ENCODE measurements at places on chromosomes 3 and 15.

DNA sequence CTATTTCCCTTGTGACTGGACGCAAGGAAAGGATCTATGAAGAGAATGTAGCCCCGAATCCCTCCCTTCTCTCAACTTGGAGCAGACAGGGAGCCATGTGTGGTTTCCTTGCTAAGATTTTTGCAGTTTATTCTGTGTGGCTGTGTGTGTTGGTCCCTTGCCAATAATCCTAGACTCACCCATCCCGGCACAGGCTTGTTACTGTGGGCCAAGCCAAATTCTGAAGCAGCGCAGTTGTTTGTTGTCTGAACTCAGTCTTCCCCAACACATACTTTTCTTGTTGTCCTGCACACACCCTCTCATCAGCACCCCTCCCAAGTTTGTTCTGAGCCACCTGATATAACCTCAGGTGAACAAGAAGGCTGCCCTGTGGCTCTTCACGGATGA, 193.3 kb upstream of the CTDSPL start:
- DNase-seq: peak; percentile 43

- peak; percentile 37 for DNase-seq
These were observed 4.7 kb upstream of the FAM240A start for GRCh38 chr3:46607603-46608028.

DNA sequence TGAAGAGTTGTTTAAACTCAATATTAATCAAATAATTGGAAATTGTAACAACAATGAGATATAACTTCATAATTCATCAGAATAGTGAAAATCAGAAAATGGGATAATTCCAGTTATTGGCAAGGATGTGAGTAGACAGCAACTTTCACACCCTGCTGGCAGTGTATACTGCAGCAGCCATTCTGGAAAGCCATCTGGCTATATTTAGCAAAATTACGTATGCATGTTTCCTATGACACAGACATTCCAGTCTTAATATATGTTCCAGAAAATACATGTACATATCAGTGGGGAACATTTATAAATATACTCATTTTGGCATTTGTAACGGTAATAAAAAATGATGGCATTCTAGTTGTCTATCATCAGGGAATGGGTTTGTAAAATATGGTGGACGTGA, 564.1 kb downstream of the GBE1 start:
- no peak for DNase-seq

DNA sequence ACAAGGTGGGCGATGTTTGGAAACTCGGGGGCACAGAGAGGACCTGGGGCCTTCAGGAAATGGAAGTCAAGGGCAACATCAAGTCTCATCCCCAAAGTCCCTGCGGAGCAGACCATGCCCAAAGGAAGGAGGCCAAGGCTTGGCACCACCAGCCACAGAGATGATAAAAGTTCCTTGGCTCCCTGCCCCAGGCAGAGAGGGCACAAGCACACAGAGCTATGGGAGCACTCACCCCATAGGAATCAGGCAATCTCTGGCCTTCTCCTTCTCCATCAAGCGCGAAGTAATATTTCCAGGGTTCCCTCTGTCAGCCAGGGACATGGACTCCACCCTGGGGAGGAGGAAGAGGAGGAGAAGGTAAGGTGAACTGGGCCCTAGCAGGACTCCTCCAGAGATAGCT, 7.9 kb downstream of the ACAA1 start:
- DNase-seq: no peak

DNA sequence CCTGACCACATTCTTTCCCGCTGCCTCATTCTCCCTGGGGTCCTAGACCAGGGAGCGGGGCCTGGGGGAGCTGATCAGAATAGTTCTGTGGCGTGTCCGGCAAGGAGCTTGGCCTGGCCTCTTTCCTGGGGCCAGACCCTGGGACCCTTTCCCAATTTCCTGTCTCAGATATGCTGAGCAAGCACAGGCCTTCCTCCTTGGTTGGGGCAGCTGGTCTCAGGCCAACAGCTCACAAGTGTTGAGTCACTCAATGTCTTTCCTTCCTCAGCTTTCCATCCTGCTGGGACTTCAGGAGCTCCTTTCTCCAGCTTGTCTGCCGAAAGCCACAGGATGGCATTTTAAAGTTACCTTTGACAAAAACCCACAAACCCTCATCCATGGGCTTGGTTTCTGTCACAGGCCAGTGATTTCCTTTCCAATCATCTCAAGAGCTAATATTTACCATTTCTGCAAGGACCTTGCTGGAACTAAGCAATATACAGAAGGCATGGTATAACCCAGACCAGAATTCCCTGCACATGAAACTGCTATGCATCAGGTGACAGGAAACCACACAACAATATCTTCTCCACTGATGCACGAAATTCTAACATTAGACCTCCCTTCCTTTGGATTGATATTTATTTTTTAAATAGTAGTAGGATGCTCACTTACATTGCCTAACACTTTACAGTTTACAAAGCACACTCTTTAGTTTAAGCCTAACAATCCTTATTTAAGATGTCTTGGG, 19.5 kb upstream of the TIMP4 start:
- peak; percentile 64 for DNase-seq

GRCh38 chr3:31748933-31749295, 216.2 kb downstream of the STT3B start:
- no peak for DNase-seq

DNA sequence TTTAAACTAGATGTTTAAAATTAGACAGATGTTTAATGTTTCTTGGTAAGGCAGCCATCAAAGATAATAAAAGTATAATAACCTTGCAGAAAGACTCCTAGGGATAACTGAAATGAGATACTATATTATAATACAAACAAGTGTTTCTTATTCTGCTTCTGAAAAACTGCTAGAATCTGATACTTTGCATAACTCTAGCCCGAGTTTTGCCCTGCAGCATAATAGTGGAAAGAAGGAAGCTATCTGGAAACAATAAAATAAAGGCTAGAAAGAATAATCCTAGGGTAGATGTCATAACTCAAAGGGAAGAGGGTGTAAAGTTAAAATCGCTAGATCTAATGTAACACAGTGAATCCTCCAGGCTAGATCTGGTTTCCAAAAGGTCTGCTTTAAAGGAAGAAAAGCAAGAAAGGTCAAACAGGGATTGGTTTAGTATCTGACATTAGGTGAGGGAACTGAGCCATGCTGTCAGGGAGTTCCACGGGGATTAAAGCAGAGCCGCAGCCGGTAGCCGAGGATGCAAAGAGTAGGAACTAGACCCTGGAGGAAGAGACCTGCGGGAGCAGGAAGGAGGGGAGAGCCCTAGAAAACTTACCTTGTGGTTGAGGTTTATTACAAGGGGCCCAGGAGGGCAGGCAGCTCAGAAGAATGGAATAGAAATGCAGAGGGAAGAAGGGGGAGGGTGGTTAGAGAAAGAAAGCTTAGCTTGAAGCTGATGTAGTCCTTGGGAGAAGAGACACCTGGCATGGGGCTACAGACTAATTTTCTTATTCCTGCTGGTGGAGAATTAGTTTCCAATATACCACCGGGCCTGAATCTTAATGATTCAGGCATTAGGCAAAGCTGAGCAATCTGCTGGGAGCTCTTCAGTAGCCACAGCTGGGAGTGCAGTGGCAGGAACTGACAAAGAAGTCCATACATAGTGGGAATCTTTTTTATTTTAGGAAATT, 46.1 kb upstream of the TUSC7 start:
- DNase-seq: no peak

- peak; percentile 8 for DNase-seq
These were observed 200.7 kb downstream of the KCNH8 start for GRCh38 chr3:19348941-19349564.

GRCh38 chr3:4829031-4829394, 150.2 kb upstream of the BHLHE40 start:
- no peak for DNase-seq

GRCh38 chr3:186003610-186004009, 65.8 kb upstream of the TRA2B start:
- DNase-seq: no peak

GRCh38 chr15:61084472-61084871, 144.6 kb downstream of the RORA start:
- no peak for DNase-seq

DNA sequence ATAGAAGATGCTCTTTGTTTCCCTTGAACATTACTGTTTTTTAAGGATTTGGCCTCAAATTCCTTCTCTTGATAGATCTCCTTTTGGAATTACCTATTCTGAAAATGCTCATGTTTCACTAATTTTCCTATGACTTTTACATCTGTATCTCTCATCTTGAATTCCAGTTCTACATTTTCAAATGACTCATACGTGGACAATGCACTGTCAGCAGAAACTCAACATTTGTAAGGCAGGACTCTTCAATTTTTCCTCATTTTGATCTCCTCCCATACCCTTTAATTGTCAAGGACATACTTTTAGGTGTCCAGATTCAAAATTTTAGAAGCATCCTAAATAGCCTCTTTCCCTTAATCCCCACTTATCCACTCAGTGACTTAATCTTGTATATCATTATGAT, 341.0 kb upstream of the RASGRP1 start:
- no peak for DNase-seq

- no peak for DNase-seq
These were observed 32.8 kb upstream of the ZNF385D start for GRCh38 chr3:21783839-21784238.

DNA sequence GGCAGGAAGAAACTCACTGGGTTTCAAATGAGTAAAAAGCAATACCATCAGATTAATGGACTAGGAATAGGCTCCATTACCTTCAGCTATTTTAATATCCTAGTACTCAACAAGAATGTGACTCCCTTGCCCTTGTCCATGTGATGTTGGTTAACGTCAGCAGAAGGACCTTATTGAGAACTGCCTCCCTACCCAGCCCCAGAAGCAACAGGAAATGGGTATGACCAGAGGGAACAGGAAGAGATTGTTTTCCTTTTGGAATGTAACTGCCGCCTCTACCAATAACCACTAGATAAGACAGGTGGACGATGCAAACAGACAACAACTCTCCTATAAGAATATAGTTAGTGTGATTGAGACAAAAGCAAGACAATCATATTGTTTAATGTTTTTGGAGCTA, 10.4 kb upstream of the MME start:
- peak; percentile 51 for DNase-seq

- peak; percentile 84 for DNase-seq
These were observed 38.6 kb downstream of the CLEC3B start for GRCh38 chr3:45064512-45065372.

GRCh38 chr3:24037971-24038370, 92.9 kb downstream of the NR1D2 start:
- DNase-seq: no peak

DNA sequence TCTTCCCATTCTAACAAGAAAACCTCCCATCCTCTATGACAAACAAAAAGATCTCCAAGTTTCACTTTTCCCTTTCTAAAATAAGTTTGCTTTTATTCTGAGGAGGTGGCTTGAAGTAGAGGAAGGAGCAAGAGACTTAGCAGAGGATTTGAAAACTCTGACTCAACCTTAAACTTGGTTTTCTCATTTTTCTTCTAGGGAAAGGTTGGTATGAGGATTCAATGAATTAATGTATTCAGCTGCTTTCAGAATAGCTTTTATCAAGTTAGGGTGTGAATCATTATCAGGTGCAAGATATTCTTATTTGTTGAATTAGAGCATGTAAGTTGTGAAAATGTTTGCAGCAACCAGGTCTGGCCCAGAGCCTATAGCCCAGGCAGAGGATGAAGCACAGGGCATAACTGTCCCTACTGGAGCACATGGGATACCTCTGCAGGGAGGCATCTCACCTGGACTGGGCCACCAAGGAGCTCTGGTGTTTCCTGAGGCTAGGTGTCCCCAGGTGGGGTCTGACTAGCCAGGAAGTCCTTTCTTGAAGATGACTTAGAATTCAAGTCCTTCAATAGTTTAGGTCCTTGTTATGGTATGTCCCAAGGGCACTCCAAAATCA, 42.3 kb downstream of the SATB1 start:
- DNase-seq: no peak

DNA sequence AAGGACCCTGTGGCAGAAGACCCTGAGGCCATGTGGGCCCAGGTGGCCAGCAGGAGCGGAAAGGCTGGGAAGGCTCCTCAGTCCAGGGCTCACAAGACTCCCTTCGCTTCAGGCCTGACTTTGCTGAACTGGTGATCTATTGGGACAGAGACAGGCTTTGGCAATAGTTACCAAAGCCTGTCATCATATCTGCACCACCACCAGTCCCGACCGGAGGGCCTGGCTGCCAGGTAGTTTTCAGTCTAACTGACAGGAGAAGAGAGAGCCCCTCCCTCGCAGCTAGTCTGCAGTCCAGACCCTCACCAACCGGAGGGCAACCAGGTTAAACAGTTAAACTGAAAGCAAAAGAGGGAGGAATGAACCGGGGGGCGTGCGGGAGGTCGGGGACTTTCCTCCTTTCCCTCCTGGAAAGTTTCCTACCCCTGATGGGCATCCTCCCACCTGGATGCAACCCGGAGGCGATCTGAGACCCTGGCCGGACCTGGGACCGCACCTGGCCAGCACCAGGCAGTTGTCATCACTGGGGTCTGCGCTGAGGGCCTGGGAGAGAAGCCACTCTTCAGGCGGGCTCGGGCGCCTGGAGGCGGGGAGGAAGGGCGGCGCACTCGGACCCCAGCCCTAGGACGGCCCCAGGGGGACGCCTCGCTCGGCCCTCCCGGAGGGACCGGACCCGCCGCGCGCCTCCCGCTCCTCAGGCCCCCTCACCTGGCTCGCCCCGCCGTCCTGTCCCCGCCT, 435 bp downstream of the RAB27A start:
- peak; percentile 47 for DNase-seq

DNA sequence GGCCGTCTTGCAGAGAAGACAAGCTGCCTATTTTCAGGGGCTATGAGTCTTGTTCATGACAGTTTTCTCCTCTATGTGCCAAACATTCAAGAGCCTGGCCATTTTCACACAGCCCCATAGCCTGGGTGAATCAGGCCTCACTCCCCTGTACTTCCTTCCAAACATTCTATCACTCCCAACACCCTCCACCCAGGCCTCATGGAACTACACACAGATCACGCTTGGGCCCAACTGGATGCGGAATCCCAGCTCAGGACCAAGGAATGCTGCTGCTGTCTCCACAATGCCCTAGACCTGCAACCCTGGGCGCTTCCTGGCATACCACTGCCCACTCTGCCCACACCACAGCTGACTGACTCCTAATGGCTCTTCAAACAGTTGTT, 39.4 kb upstream of the PCSK6 start:
- DNase-seq: no peak

DNA sequence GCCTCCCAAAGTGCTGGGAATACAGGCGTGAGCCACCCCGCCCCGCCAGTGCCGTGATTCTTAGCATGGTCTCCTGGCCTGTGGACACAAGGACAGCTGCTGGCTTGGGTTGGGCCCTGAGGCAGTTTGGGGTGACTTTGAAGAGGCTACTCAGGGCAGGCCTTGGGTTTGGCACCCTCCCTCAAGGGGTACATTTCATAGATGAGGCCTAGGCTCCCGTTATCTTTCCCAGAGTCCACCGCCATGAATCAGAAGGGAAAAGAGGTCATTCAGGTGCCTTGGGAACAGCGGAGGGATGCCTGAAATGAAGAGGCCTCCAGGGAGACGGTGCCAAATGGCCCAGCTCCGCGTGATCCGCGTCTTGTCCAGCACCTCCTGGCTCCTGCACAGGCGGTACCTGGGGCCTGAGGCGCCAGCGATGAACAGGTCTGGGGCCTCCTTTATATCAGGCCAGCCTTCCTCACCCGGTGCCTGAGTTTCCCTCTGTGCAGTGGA, 9.3 kb downstream of the GNAI2 start:
- DNase-seq: no peak

DNA sequence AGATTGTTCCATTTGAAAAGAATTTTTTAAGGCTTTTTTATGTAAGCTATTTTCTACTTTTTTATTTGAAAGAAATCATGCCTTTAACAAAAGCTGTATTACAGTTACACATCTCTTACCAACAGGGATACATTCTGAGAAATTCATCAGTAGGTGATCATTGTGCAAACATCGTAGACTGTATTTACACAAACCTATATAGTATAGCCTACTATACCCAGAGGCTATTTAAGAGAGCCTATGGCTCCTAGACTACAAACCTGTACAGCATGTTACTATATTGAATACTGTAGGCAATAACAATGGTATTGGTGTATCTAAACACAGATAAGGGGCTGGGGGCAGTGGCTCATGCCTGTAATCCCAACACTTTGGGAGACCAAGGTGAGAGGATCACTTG, 43.1 kb downstream of the PEAK1 start:
- DNase-seq: no peak
